ENCODE measurements at places on chromosomes 7 and 10.

GRCh38 chr10:79322616-79323543, 24.4 kb upstream of the PPIF start:
- DNase-seq = no peak

GRCh38 chr7:44273681-44274622, 51.4 kb downstream of the CAMK2B start:
- no peak for DNase-seq

DNA sequence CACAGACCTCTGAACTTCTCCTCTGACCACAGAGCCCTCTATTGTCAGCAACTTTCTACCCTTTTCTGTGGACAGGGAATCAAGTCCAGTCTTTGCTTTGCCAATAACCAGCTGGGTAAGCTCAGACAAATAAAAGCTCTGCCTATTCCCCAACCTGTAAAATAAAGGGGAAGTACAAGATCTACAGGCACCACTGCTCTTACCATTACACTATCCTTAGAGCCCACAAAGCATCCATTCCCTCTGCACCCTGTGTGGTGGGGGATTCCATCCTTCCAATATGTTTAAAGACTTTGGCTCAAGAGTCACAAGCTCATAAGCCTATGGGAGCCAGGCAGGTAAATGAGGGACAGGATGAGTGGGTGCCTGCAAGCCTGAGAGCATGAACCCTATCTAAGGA, 88.2 kb downstream of the PARD3 start:
- no peak for DNase-seq

DNA sequence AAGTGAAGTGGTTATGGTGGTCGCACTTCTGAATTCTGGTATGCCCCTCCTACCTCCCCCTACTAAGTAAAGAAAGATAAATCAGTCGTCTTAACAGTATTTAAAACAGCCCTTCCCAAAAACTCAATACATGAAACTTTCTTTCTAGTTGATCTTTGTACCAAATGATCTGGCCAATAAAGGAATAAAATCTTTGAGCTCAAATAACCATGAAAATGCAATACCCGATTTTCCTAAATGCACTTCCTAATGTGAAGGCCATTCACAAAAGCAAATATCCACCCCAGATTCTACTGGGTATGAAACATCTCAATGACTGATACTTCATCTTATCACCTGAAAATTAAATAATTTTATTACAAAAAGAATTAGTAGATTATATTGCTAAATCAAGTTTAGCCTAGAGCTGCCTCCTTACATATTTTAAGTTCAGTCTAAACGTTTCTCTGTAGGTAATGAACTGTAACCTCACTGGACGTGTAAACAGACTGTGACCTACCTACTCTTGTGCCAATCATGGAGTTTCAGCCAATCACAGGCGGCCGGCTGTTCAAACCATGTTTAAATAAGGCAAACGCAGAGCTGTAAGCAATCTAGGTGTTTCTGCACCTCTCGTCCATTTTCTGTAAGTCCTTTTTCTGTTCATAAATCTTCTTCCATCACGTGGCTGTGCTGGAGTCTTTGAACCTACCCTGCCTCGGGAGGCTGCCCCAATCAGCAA, 146.9 kb upstream of the AKR1E2 start:
- DNase-seq = no peak

- no peak for DNase-seq
Measured at GRCh38 chr7:155202106-155202871, 95.4 kb upstream of the INSIG1 start.
